GM12864 (cell line): ENCODE measurements at places on chromosomes 13 and 19.

GRCh38 chr19:49837425-49837824 lies 13.5 kb upstream of the PTOV1 start:
- no peak for DNase-seq

- no peak for DNase-seq
Observed at GRCh38 chr19:19520989-19521388, 5.0 kb downstream of the NDUFA13 start.

- DNase-seq = no peak
Observed at GRCh38 chr19:13057744-13058143, 44.9 kb downstream of the LYL1 start.

GRCh38 chr19:16383584-16384161 lies 59.0 kb downstream of the KLF2 start:
- DNase-seq = no peak

DNA sequence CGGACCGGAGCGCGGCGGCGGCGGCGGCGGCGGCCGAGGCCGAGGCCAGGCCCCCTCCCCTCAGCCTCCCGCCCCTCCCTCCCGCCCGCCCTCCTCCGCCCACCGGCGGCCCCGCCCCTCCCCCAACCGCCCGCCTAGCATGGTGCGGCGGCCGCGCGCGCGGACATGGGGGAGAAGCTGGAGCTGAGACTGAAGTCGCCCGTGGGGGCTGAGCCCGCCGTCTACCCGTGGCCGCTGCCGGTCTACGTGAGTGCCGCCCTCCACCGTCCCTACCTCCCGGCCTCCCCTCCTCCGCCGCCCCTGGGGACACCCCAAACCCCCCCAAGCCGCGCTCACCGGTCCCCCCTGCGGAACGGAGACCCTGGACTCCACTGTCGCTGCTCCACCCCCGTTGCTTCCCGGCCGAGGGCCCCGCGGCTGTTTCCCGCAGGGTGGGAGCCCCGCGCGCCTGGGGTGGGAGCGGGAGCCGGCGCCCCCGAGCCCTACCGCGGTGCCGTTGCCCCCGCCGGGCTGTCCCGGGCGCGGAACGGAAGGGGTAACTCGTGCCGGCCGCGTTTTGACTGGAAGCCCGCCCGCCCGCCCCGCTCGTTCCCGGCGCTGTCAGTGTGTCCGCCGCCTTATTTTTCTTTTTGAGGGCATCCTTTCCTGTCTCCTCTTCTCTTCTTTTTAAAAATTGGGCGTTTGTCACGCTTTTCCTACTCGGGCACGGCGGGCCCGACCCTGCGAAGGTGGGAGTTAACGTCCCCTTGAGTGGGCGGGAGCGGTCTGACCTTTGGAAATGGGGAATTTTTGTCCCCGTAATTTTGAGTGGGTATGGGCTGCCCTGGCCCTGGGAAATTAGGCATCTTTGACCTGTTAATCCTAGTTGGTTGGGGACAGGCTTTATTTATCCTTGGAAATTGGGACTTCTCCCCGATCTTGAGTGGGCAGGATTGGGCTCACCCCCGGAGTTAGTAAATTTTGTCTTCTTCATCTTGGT lies 576 bp downstream of the DOT1L start:
- no peak for DNase-seq

GRCh38 chr19:45087531-45087930 lies 5.4 kb upstream of the PPP1R37 start:
- no peak for DNase-seq

DNA sequence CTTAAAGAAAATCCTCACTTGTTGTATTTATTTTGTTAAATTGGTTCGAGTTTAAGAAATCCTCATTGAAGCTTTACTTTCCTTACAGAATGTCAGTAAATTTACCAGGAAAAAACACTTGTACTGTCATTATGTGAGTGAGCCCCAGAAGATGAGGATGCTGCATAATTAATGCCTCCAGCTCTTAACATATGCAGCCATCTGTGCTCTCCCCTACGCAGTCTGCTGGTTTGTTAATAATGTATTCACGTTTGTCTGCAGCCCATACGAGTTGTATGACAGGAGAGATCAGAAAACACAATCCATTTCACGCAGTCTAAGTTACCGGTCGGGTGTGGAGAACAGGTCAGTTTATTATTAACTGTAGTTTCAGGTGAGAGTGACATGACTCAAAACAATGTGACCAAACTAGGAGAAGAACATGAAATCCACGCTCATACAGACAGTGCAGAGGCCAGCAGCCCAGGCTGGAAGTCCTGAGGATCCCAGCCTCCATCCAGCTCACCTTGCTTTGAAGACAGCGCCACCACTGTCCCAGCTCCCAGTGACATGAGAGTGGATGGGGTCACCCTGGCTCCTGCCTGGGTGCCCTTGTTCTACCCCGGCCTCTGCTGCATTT lies 19.8 kb upstream of the ATP11A start:
- DNase-seq = no peak

GRCh38 chr13:72004246-72004645 lies 137.2 kb upstream of the DACH1 start:
- DNase-seq = no peak

- DNase-seq = no peak
Observed at GRCh38 chr19:50414864-50415660, 3.7 kb upstream of the SPIB start.

GRCh38 chr19:11200931-11201330 lies 3.6 kb upstream of the KANK2 start:
- DNase-seq = no peak

- no peak for DNase-seq
Observed at GRCh38 chr19:35013041-35013819, 13.1 kb downstream of the GRAMD1A start.

DNA sequence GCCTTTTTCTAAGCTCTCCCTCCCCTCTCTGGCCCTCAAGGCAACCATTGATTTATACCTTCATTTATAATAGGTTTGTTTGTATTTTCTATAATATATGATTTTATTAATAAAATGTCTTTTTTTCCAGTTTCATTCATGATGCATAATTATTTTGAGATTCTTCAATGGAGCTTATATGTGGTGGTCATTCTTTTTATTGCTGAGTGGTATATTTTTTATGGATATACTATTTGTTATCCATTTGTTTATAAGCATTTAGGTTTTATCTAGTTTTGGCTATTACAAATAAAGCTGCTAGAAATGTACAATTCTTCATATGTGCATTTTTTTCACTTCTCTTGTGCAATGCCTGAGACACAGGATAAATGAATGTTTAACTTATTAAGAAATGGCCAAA lies 10.8 kb downstream of the ZNF211 start:
- no peak for DNase-seq

- no peak for DNase-seq
Observed at GRCh38 chr19:13507053-13507611, 853 bp upstream of the CACNA1A start.

DNA sequence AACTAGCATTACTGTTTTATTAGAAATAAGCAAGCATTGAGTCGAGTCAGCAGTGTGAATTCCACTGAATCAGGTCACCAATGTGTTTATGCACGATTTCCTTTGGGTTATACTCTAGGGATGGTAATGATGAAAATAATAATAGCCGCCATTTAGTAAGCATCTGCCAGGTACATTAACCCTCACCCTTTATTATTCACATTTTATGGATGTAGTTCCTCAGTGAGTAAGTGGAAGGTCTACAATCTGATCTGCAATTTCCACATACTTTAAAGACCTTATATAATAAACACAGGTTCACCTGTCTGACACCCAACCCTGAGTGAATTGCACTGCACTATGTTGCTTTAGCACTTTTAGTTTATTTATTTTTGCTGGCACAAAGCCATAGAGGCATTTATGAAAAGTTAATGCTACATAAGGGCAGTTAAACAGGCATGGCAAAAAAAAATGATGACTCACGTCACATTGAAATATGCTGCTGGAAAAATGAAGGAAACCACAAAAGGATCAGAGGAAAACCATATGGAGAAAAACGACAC lies 122.4 kb downstream of the TRPC4 start:
- DNase-seq = no peak

DNA sequence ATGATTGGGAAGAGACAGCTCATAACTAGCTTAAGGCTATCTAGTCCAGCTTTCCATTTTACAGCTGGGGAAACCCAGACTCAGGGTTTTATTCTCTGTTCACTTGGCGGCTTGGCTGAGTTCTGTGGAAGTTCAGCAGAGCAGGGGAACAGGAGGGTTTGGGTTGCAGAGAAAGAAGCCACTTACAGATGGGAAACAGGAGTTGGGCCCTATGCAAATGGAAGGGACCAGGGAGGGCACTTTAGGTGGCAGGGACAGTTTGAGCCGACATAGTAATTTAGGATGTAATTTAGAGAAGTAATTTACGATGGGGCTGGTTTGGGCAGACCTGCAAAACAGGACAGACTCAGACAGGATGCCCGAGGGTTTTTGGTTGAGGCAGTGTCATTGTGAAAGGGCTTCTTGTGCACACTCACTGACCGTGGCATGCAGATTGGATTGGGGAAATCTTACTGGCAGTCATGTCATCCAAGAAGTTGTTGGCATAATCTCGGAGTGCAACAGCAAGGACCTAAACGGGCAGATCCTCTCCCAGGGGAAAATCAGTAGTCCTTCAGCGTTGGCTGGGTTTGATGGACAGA lies 47.3 kb upstream of the GPR183 start:
- no peak for DNase-seq

DNA sequence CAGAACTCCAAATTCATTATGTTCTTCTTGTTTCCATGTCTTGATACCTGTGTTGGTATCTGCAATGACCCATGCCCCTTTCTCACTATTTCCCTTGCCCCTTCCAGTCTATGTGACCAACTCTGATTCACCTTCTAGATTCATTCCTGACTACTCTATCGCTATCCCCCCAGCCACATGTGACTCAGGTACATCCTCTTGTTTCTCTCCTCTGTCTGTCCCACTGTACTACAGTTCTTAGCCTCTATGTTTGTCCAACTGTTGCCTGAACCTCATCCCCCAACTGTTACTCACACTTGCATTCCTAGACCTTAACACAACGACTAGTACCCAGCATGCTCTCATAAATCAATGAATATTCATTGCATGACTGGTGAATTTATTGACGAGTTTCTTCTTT lies 10.0 kb upstream of the FLT3 start:
- no peak for DNase-seq

DNA sequence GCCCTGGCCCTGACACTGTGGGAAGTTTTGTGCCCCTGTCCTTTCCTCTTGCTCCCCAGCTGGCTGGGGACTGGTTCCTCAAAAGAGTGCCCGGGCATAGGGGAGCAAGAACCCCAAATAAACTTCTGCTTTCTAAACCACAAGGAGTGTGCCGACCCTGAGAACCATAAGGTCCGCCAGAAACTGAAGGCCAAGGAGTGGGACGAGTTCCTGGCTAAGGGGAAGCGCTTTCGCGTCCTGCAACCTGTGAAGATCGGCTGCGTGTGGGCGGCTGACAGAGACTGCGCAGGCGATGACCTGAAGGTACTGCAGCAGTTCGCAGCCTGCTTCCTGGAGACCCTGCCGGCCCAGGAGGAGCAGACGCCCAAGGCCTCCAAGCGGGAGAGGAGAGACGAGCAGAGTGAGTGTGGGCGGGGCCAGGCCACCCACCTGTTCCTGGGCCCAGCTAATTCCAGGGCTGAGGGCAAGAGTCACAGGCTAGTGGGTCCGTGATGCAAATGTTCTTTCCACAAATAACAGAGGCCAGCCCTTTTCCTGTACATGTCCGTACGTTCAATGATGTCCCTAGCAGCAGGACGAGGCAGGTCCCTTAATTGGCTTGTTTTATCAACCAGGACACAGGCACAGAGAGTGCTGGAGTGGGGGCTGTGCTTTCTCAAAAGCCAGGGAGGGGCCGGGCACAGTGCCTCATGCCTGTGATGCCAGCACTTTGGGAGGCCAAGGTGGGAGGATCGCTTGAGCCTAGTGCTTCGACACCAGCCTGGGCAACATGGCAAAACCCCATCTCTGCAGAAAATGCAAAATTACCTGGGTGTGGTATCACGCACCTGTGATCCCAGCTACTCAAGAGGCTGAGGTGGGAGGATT lies 25.6 kb downstream of the UBXN6 start:
- DNase-seq = peak; percentile 43

- no peak for DNase-seq
Observed at GRCh38 chr19:35123573-35123972, 8.0 kb downstream of the FXYD3 start.

DNA sequence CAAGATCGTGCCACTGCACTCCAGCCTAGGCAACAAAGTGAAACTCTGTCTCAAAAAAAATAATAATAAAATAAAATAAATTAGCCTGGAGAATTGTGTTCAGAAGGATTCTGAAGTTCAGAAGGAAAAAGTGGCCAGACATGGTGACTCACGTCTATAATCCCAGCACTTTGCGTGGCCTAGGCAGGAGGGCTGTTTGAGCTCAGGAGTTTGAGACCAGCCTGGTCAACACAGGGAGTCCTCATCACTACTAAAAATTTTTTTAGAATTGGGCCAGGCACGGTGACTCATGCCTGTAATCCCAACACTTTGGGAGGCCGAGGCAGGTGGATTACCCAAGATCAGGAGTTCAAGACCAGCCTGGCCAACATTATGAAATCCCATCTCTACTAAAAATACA lies 6.0 kb downstream of the RDH8 start:
- no peak for DNase-seq

DNA sequence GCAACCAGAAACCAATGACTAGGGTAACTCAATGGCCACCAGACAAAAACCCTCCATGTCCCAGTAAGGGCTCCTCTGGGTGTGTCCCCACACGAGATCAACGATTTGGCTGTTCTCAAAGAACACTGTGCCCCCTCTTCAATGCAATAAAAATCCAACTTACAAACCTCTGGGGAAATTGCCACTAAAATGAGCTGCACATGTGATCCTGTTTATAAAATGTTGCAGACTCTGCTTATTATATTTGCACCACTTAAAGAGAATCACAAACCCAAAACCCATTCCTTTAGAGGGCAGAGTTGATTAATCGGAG lies 80.5 kb downstream of the STK24 start:
- no peak for DNase-seq

DNA sequence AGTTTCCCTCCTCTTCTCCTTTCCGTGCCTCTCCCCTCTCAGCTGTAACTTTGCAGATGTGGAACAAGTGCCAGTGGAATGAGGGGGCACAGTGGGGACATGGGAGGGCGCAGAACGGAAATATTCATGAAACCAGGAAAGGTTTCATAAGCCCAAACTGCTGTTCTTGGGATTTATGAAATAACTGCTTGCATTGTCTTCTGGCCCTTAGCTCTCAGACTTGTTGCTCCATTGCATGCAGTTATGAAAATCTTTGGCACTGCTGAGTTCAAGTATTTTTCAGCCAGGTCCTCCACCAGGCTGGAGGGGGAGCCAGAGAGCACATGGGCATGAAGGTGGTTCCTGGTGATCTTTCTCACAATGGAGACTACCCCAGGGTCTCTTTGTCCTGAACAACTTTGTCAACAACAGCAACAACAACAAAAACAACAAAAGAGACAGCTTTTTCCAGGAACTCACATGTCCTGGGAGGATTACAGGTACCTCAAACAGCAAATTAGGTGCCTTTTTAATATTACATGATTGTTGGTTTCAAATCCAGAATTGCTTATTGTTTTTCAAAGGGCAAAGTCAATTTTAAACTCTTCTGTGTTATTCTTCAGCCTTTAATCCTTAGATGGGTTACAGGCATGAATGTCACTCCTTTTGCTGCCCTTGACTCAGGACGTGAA lies 1.5 kb downstream of the RGCC start:
- DNase-seq = no peak

GRCh38 chr13:72754111-72754510 lies 26.4 kb downstream of the BORA start:
- DNase-seq = no peak

- no peak for DNase-seq
Observed at GRCh38 chr13:66071029-66071428, 1159.1 kb downstream of the PCDH9 start.
